Activated gamma-delta T cell (primary cell): ENCODE measurements at places on chromosomes 5 and 9.

DNA sequence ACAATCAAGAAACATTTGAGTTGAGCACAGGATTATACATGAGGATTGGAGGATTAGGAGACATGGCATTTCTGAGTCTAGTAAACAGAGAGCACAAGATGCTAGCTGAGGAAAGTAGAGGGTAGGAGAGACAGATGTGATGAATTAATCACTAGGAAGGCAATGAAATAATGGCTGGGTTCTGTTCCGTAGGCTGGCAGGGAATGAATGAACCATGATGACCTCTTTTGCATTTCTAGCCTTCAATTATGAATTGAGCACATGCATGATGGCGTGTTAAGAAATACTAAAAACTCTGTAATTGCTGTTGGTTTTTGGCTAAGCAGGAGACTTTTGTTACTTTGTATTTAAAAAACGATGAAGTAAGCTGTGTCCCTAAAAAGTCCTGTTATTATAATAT lies 420.0 kb upstream of the TLE4 start:
- no peak for DNase-seq

GRCh38 chr5:170519549-170519948 lies 15.7 kb downstream of the KCNIP1 start:
- DNase-seq = no peak

DNA sequence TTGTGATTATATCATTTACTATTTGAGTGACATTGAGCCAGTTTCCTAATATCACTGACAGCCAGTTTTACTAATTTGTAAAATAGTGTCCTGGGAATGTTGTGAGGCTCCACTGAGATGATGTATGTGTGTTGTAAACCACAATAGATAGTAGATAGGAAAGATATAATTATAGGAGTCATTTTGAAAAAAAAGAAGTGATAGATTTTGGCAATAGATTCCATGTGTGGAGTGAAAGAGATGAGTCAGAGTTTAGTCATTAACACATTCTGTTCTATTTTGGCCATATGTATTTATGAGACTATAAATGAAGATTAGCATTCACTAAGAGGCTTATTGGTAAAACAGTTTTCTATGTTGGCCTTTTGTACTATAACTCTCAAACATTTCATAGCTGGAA lies 388.2 kb downstream of the FAM170A start:
- DNase-seq = no peak

DNA sequence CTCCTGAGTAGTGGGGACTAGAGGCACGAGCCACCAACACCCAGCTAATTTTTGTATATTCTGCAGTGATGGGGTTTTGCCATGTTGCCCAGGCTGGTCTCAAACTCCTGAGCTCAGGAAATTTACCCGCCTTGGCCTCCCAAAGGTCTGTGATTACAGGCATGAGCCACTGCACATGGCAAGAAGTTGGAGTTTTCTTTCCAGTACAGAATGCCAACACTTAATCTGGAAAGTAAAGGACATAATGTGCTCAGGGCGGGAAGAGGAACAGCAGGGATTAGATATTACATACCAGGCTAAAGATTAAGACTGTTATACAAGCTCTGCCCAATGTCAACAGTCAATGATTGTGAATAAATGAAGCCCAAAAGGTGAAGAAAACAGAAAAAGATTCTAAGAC lies 47.2 kb upstream of the AGXT2 start:
- DNase-seq = no peak

DNA sequence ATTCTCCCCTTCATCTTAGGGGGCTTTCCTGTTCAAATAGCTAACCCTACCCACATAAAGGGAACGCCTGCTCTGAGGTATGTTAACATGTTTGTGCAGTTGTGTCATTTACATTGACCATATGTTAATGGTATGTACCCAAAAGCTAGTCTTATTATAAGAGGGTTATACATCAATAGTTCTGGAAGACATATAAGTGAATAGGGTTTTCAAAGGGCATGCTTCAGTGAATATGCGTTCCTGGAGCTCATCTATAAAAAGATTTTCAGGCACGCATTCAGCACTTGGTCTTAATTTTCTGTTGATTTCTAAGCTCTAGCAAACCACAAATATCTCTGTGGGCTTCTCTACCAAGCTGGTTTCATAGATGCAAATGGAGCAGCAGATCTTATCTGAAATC lies 766.1 kb downstream of the IRX1 start:
- DNase-seq = no peak

DNA sequence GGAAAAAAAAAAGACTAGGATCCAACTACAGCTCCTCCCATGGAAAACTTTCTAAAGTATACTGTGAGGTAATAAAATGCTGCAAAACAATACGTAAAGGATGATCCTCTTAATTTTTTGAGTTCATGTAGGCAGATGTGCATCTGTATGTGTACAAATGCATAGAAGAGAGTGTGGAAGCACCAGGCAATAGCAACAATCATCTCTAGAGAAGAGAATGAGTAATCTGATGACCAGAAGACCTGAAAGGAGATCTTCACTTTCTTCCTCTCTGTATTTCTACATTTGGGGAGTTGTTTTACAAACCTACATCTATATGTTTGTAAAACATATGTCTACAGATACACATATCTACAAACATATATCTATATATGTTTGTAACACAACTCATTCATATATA lies 29.3 kb upstream of the SPDL1 start:
- no peak for DNase-seq

DNA sequence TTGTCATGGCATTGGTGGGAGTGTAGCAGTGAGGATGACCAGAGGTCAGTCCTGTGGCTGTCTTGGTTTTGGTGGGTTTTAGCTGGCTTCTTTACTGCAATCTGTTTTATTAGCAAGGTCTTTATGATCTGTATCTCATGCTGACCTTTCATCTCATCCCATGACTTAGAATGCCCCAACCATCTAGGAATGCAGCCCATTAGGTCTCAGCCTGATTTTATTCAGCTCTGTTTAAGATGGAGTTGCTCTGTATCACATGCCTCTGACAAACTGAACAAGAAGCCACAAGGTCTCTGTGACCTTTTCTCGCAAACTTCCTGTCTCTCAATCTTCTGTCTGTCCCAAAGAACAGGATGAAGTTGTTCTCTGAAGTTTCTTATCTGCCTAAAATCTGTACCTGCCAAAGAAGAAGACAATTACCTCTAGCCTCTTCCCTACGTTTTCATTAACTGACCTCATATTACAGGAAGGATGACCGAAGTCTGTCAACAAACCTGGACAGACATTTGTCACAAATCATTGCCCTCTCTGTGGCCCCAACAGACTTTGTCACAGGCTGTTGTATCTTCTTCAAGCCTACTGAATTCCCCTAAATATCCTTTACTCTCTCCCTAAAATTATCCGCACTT lies 284.2 kb upstream of the SEMA6A start:
- DNase-seq = no peak

GRCh38 chr5:84831701-84832100 lies 447.0 kb upstream of the EDIL3 start:
- no peak for DNase-seq

DNA sequence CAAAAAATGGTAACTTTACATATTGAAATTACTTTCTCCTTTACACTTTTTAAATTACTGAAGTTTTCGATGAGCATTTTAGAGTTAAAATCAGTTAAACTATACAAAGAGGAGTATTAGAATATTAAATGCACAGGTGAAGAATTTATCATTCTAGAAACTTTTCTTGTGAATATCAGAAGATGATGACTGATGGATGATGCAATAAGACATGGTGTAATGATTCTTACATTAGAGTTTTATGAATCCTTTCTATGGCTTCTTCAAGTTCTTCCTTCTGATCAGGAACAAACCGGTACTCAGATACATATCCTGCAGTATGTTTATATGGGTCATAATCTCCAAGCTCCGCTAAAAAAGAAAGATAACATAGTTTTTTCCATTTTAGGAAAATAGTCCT lies 154.4 kb downstream of the EPB41L4A start:
- no peak for DNase-seq

DNA sequence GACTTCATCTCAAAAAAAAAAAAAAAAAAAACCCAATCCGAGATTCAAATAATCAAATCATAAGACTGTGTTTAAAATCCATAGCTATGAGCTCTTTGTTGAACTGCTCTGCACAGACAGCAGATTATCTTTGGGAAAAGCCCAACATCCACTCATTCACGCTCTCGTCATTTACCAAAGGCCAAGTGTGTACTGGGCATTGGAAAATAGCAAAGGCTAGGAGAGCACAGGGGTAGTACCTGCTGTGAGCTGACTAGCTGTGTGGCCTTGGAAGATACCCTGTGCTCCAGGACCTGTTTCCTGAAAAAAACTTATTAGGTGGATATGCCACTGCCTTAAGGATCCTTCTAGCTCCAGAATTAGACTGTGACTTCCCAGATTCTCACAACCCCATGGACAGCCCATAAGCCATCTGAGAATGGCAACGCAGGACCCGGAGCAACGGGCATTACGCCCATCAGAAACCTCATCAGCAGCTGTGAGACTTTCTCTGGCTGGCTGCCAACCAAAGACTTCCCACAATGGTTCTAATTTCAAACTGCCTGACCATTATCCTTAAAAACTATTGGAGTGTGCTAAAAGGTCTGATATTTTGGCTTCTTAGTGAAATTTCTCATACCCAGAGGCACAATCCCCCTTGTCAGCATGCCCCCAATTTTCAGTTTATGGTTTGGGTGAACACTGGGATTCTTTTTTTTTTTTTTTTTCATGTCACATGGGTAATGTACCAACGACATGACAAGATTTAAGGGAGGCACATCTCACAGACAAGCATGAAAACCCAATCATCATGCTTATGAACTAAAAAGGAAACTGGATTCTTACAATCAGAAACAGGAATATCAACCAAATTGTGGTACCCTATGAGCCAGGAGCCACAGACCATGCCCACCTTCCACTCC lies 16.8 kb downstream of the SERINC5 start:
- DNase-seq = no peak

GRCh38 chr5:132199116-132199680 lies 28.5 kb downstream of the P4HA2 start:
- no peak for DNase-seq

DNA sequence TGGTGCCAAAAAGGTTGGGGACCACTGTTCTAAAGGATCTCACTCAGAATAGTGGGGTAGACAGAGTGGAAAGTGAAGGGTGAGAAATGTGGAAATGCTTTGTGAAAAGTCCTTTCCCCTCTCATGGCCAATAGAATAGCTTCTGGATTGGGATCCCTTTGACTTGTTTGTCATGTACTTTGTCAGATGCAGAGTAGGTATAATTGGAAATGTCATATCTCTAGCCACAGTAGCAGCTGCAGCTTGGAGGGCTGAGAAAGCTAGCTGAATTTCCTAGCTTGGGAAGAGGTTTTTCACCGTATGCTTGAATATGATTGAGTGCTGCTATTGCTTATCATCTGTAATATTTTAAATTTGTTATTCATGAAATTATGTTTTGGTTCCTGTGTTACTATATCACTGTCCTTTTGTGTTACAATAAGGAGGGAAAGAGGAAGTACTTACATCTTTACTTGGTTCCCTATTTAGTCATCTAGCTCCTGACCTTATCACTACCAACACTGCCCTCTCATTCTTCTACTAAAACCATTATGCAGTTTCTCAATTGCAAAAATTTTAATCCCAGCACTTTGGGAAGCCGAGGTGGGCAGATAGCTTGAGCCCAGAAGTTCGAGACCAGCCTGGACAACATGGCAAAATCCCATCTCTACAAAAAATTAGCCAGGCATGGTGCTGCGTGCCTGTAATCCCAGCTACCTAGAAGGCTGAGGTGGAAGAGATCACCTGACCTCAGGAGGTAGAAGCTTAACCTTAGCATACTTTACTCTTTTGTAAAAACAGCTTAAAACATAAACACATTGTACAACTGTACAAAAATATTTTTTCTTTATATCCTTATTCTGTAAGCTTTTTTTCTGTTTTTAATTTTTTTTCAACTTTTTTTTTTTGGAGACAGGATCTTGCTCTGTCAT lies 12.4 kb downstream of the SLC30A5 start:
- no peak for DNase-seq

- no peak for DNase-seq
Measured at GRCh38 chr5:10477943-10478342, 36.3 kb downstream of the ROPN1L start.

DNA sequence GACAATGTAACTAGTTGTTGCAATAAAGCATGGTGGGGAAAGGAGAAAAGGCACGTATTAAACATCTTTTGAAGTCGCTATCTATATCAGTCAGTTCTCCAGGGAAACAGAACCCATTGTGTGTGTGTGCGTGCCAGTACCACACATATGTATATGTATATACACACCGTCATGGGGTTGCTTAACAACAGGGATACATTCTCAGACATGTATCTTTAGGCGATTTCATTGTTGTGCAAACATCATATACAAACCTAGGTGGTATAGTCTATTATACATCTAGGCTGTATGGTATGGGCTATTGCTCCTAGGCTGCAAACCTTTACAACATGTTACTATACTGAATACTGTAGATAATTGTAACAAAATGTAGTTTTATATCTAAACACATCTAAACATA lies 2.3 kb downstream of the CDKN2B-AS1 start:
- DNase-seq = no peak

DNA sequence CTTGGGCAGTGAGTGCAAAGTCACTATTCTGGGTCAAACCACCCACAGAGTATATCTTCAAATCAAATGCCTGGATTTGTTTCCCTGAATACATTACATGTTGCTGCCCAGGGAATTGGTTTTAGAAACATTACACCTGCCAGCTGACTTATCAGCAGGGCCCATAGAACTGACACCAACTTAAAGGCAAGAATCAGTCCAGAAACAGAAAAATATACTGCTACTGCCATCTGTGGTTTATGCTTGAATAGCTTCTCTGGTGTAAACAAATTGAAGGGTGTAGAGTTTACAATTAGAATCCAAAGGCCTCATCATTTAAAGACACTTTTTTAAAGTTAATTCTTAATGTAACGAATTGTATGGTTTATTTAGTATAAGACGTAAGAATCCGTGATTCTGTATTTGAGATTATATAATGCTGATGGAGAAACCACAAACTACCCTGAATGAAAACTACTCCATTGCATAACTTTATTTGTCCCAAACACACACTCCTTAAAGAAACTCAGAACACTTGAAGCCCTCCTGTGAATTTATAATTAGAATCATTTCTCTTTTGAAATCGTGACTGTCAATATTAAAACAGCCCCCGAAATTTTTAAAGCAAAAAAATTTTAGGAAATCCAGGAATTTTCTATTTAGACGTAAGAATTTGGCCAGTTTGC lies 6.2 kb downstream of the NR6A1 start:
- DNase-seq = no peak

GRCh38 chr5:5387192-5387591 lies 35.3 kb upstream of the ICE1 start:
- no peak for DNase-seq
